ENCODE measurements at places on chromosomes 5 and 9.
A peak's percentile ranks its signal among the peaks of the same experiment; 100 is the strongest.

DNA sequence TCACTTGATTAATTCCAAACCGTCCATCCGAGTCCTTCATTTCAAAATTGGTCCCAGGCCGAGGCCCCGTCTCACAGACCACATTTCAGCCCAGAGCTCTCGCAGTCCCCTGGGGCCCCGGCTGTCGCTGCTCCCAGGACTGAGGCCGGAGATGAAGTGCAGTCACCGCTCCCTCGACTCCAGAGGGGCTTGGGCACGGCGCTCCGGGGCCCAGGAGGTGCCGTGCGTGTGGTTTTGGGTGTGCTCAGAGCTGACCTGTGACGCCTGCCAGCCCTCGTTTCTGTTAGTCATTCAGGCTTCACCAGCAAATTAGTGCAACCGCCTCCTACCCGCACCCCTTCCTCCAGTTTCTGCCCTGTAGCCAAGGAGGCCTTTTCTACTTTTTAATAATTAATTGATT is 48.7 kb upstream of the PHYKPL start:
- no peak for DNase-seq

GRCh38 chr5:67152400-67152799 is 44.2 kb downstream of the CD180 start:
- no peak for DNase-seq

DNA sequence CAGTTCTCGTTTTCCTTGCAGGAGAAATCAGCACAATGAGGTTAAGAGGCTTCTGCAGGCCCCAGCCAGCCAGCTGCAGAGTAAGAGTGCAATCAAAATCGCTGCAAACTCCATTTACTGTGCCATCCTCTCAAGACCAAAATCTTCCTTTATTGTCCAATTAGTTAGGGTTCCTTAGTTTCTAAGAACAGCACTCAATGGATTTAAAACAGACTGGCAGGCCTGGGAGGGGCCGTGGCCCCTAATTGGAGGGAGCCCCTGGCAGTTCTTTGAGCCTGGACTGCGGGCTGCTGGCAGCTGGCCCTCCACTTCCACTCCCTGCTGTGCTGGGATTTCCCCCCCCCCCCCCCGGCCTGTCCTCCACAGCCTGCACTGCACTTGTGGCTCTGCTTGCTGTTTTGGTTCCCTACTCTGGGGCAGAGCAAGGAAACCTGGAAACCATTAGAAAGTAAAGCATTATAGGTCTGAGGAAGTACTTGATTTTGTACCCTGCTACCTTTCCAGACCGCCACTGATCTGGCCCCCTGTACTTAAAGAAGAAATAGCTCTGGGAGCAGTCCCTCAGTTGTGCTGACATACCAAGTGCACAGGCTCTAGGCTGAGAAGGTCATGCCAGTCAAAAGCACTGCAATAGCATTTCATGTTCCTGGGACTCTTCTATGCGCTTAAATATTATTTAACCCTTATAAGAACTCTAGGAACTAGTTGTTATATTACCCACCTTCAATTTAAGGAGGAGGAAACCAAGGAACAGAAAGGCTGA is 129.0 kb downstream of the APBA1 start:
- no peak for DNase-seq

- DNase-seq: no peak
Observed at GRCh38 chr5:35785601-35786085, 71.0 kb upstream of the IL7R start.

GRCh38 chr9:137589441-137590122 is 730 bp downstream of the ZMYND19 start:
- no peak for DNase-seq

GRCh38 chr5:57335092-57335660 is 147.4 kb downstream of the ACTBL2 start:
- DNase-seq: no peak

- DNase-seq: no peak
Observed at GRCh38 chr9:98168941-98169488, 23.4 kb downstream of the CORO2A start.

DNA sequence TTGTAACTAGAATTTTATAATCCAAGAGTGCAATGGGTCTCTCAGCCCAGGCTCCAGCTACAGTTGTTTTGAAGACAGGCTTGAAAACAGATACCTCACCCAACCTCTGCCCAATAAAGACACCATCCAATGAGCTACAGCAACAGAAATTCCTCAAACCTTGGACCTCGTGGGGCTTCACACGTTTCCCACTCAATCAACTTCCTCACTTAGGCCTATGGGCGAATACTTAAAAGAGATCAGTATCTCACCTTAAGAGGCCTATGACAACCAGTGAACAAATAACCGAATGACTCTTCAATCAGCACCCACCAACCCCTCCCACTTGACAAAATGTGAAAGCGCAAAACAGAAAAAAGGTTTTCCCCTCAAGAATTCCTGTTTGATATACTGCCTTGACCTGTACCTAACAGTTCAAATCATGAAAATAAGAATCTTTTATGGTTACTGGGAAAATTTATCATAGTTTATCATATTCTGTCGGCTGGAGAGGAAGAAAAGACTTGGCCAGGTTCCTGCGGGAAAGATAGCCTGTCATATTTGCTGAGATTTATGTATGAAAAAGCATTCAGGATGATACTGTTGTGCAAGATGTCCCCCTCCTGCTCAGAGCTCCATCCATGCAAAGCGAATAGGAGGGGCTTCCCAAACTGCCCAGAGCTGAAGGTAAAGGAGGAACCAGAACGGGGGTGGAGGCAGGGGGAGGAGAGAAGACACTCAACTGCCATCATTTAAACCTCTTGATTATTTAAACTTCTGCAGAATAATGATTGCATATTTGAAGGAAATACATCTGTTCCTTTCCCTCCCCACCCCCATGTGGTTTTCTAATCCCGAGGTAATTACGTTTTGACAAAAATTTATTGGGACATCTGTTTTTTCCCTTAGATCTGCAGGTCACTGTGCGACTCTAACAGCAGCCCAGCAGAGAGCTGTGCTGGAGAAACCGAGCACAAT is 256.3 kb downstream of the NFIB start:
- DNase-seq: no peak

DNA sequence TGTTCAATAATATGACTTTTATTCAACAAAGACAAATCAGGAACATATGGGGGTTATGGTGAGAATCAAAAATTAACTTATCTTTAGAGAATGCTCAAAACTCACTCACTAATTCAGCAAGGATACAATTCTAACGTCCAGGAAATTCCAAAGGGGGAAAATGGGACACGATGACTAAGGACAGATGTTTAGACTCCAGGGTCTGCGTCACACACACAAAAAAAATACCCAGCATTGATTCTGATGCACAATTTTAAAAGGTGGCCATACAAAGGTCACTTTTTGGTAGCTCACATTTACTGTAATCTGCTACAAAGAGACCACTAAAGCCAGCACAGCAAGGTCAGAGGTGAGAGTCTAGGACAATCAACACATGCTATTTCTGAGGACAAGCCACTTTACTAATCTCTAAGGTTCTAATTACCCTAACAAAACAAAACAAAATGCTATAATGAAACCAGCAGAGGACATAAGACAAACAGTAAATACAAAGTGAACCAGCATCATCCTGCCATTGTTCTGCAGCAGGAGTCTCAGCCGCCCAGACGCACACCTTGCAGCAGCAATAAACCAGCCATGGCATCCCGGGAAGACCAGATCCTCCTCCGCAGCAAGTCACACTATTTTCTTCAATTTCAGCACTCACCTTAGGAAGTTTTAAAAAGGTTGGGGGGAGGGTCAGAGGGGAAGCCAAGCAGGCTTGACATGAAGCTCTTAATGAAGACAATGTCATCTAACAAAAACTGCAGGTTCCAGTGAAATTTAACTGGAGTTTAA is 57.8 kb downstream of the TTC39B start:
- peak; percentile 28 for DNase-seq

- DNase-seq: no peak
Observed at GRCh38 chr9:74589576-74589975, 92.4 kb downstream of the RORB start.

DNA sequence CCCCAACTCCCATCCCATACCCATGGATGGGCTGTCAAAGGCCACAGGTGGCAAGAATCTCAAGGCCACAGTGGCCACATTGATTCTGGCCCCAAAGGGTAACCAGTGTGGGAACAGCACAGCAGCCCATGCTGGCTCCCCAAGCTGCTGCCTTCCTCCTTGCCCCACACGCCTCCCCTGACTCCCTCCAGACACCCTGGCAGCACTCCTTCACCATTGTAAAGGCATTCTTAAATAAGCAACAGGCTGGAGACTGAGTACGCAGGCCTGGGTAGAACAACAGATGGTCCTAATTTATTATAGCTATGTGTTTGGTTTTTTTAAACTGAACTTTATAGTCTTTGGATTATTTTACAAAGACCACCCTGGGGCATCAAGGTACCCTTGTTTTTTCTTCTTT is 158.8 kb downstream of the TSSK1B start:
- DNase-seq: no peak

GRCh38 chr9:86315078-86315477 is 32.7 kb upstream of the ISCA1 start:
- DNase-seq: no peak

DNA sequence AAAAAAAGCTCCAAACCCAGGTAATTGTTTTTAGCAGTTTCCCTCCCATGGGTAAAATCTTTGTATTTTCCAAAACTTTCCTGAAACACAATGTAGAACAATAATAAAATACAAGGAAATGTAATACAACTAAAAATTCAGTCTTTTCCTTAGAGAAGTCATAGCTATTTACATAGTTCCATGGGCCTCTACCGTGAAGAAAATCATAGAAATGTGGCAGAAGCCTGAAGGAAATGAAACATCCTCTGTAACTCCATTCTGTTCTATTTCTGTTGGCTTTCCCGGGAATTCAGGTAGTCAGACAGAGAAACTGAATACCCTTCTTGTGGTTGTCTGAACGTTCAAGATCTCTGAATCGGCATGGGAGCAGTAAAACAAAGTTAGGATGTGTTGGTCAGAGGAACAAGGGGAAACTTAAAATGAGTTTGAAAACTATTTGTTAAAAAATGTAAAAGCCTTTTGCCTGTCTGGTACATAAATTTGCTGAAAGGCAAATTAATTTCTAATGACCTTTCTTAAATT is 202.4 kb upstream of the ZNF608 start:
- no peak for DNase-seq

DNA sequence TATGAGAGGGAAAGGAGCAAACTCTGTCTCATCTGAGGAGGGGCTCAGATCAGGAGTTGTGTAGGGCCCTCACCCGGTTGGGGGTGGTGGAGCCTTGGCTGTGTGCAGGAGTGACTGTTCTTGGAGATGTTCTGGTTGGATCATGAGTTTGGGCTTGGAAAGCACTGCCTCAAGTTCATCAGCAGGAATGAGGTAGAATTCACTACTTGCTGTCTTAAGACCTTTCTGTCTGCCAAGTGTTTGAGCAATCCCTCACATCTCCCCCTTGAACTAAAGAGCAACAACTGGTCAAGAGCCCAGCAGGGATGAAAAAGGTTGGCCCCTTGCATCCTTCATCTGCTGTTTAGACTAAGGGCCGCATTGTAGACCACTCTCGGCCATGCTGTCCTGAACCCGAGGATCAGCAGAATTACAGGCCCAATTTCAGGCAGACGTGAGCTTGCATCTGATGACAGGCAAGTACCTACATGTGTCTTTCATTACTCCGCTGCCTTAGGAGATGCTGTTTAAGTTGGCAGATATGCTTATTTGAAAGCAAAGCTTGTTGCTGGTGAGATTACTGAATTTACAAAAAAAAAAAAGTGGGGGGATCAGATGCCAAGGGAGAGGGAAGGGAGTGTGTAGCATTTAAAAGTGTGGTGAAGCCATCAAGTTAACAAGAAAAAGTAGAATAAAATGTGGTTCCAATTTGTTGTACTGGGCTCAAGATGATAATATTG is 36.4 kb downstream of the PIK3R1 start:
- DNase-seq: no peak

GRCh38 chr5:117203584-117203983 is 629.0 kb upstream of the SEMA6A start:
- no peak for DNase-seq

DNA sequence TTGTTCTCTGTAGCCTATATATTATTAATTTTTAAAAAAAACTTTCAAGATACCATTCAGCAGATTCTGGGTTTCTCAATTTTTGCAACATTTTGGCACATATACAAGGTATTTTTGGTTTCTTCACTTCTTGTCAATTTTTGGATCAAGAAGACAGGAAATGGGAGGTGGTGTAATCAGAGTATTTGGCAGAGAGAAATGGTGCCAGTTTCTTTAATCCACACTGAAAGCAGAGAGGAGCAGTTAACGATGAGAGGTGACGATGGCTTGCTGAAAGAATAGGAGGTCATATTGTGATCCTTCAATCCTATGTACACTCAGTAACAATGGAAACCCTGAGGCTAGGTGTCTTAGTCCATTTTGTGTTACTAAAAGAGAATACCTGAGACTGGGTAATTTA is 16.4 kb downstream of the NNT start:
- no peak for DNase-seq

DNA sequence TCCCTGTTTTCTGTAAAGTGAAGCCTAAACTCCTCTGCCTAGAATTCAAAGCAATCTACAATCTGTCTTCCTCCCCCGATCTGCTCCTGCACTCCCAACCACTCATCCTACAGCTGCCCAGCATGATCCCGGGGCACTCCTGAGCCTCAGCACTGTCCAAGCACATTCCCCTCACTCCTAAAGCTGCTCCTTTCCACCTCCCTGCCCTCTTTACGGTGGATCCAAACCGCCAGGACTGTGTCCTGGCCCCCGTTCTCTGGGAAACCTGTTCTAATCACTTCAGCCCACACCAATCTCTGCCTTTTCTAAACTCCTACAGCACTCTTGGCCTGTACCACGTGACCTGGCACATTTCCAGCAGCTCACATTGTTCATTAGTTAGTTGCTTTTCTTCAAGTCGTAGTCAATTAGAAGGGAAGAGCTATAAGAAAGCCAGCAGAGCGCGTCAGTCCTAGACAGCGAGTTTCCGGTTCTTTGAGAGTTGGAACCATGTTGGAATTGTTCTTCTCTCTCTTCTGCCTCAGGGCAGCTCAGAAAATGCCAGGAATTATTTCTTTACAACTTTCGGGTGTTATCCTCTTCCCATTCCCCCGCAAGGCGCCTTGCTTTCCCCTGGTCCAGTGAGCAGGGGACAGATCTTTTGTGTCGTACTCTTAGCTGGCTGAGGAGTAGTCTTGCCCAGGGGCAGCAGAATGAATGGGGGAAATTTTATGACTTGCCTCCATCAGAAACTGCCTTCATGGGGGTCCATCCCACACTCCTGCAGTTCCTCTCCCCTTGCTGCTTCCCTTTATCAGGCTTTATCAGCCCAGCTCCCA is 60.7 kb downstream of the NRG2 start:
- no peak for DNase-seq

- DNase-seq: no peak
Observed at GRCh38 chr5:32290922-32291321, 21.8 kb downstream of the MTMR12 start.

DNA sequence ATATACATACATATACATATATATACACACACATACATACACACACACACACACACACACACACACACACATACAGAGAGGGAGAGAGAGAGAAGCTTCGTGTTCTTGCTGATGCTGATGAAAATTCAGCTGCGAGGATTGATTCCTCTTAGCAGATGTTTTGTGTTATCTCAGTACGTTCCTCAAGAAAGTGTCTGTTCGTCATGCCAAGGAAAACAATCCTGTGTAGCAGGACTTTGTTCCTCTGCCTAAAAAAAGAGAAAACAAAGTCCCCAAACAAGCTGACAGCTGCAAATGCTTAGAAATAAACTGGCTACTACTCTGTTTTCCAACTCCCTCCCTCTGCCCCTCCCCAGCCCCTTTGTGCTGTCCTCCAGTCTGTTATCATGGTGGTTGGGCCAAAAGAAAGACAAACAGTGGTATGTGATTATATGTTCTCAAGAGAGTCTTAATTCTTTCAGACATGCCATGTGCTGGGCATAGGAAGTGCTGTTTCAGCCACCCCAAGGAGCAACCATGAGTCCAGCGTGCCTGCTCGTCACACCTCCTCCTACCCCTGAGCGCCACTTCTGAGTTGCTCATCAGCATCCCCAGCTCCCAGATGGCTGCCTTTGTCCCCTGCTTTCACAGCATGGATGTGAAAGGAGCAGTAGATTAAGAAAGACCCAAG is 71.5 kb upstream of the EQTN start:
- no peak for DNase-seq

Measured in GM04504 (cell line).